Activated T-cell treated with anti-CD3 and anti-CD28 coated beads, Interleukin-2, amount 50 U/mL, for 24 hours (primary cell): ENCODE measurements at places on chromosomes 5 and 9.

DNA sequence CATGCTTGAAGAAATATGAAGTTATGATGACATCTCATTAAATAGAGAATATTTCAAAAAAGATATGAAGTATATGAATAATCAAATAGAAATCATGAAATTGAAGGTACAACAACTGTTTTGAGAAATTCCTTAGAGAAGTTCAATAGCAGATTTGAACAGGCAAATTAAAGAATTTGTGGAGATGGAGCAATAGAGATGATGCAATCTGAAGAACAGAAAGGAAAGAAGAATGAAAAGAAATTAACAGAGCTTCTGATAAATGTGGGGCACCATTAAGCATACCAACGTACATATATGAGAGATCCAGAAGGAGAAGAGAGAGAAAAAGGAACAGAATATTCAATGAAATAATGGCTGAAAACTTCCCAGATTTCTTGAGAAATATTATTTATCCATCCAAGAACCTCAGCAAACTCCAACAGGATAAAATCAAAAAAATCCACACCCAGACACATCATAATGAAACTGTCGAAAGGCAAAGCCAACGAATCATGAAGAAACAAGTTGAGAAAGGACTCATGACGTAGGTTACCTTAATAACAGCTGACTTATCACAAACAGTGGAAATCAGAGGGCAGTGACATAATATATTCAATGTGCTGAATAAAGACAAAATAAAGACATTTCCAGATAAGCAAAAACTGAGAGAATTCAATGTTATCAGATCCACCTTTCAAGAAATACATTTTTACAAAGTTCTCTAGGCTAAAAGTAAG lies 297.2 kb upstream of the TARS1 start:
- DNase-seq, result no peak

GRCh38 chr5:124747791-124748686 lies 1.6 kb upstream of the ZNF608 start:
- DNase-seq, result no peak

- DNase-seq, result no peak
These were observed 846 bp downstream of the MGAT1 start for GRCh38 chr5:180801596-180802324.

- no peak for DNase-seq
These were observed 244.3 kb upstream of the ZNF608 start for GRCh38 chr5:124990723-124991122.

- no peak for DNase-seq
These were observed 277.8 kb downstream of the RAB3C start for GRCh38 chr5:58860680-58861079.

- no peak for DNase-seq
These were observed 27.9 kb upstream of the CTNNA1 start for GRCh38 chr5:138725153-138725817.

DNA sequence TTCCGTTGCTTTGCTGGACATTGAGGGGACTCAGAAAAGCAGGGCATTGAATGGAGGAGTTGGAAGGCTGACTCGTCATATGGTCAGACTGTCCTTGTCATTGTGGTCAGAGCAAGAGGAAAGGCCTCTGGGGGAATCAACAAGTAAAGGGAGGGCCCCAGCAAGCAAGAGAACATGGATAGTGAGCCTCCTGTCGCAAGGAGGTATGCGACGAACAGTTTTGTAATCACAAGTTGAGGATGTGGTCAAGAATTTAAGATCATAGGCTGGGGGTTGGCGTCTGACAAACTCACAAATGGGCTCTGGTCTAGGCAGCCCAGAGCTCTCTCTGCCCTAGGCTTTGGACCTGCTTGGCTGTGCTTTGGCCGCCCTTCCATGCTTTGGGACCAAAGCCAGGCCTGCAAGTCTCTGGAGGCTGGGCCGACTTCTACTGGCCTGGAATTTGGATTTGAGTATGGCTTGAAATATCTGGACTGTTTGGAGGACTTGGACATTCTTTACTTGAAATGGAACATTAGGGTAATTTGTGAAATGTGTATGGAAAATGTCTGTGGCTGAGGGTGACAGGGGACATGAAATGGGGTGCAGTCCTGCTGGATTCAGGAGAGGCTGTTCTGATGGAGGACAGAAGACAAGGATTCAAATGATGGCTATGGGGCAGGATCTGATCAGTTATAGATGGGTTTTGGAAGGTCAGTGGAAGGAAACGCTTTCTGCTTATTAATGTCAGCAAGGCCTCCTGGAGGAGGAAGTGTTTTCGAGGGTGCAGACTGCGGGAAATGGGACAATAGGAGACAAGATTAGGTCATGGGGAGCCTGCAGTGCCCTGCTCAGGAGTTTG lies 19.2 kb upstream of the NDST1 start:
- DNase-seq, result no peak

- no peak for DNase-seq
These were observed 729.8 kb downstream of the EFNA5 start for GRCh38 chr5:106940986-106941385.

DNA sequence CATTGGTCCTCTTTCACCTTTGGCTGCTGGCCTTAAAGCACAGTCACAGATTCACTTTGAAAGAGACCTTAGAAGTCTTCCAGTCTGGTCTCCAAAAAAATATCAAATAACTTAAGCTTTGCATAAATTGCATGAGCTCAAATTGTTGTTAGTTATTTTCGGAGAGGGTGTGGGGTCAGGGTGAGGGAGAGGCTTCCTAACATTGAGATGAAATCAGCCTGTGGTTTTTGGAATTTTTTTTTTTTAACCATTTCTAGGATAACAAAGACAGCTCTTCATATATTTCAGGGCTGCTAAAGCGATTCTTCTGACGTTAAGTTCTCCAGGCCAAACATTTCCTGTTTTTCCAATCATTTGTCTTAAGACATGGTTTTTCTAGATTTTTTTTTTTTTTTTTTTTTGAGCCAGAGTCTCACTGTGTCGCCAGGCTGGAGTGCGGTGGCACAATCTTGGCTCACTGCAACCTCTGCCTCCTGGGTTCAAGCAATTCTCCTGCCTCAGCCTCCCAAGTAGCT lies 4.5 kb downstream of the OCLN start:
- DNase-seq, result no peak

DNA sequence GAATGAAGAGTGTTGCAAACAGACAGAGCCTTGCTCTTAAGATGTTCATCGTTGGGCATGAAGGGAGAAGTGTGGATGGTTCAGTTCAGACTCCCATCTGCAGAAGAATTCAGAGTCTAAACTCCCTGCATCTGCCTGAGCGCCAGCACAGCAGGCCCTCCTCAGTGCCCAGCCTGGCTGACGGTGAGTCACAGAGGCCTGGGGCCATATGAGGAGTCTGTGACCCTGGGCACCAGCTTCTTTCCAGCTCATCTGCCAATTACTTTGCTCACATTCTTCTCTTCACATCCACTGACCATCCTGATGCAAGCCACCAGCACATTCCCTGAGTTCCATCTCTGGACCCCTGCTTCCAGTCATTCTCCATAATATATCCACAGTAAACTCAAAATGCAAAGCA lies 401.1 kb upstream of the TRPC7 start:
- DNase-seq, result no peak

DNA sequence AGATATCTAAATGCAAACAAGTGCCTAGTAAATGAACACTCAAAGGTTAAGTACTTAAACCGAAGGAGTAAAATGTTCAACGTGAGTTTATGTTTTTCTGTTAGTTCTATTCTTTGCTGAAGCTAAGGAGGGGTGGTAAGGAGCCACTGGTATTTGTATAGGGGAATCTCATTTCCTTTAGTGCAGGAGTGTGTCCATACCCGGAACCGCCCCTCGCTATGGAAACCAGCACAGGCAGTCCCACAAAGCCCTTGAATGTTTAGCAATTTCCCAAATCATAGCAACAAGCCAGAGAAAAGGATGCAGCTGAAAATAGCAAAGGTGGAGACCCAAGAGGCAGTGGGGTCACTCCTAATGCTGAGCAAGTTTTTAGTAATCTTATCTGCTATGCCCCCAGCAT lies 78.8 kb upstream of the STK32A start:
- DNase-seq, result no peak

DNA sequence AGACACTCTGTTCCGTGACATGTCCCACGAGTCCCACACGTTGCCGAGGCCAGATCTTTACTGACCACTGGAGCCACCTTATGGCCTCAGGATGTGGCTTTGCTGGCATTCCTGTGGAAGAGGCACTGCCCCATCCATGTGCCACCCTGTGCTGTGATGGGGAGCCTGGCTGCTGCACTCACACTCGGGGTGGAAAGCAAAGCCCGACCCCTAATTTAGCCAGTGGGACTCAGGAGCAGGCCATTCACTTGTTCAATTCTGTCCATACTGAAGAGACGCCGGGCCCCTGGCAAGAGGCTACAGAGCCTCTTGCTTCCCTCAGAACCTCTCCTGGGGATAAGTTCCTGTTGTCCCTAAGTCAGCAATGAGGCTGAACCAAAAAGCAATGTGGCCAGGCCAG lies 18.6 kb upstream of the CEP72 start:
- DNase-seq, result peak; percentile 11

DNA sequence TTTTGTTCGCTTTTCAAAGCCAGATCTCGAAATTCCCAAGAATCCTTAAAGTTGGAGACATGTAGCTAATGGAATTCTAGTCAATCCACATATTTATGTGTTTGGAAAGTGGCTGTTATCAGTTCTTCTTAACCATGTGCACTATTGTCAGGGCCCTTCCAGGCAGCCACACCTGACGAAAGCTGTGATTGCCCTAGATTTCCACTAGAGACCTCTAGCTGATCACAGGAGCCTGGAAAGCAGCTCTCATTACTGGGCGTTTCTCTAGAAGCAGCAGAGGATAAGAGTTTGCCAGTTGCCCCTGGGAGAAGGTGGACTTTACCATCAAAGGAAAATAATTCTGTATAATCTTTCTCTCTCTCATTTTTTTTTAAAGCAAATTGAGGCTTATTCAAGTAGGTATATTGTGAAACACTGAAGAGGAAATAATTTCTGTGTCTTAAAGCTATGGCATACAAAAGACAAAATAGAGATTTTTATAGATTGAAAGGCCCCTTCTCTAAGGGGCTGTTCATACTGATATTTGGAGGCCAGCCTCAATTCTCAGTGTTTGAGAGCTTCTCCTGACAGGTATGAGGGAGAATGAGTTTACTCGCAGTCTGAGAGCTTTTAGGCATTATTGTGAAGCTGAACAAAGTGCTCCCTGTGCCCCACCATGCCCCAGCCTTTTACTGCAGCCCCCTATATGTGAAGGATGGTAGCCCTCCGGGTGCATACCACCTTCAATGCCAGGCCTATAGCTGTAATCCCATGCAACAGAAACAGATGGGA lies 405.4 kb upstream of the ACTBL2 start:
- no peak for DNase-seq

- DNase-seq, result no peak
These were observed 30.1 kb upstream of the ZBED3 start for GRCh38 chr5:77117161-77117560.

GRCh38 chr5:14041528-14042192 lies 97.2 kb upstream of the DNAH5 start:
- no peak for DNase-seq

- DNase-seq, result no peak
These were observed 168.1 kb downstream of the KDM4C start for GRCh38 chr9:6925836-6926235.

DNA sequence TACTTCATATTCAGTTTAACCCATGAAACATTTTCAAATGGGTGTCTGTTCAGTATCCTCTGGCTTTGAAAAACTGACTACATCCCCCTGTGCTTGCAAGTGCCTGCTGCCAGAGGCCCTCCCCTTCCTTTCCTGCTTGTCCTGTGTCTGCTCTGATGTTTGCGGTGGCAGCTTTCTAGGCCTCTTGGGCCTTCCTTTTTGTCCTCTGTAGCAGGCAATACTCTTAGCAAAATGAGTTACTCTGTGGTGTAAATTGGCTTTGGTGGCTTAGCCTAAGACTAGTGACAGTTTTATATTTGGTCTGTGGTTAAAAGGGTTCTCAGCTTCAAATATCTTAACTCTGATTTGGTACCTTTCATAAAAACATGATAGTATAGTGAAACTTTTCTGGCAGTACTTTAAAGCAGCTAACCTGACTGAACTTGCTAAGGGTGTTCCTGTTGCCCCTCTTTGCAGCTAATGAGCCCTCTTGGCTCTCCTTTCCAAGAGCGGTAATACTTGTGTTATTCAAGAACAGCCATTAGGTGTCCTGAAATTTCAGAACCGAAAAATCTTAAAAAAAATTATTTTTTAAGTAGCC lies 76.6 kb downstream of the GOLM1 start:
- no peak for DNase-seq

DNA sequence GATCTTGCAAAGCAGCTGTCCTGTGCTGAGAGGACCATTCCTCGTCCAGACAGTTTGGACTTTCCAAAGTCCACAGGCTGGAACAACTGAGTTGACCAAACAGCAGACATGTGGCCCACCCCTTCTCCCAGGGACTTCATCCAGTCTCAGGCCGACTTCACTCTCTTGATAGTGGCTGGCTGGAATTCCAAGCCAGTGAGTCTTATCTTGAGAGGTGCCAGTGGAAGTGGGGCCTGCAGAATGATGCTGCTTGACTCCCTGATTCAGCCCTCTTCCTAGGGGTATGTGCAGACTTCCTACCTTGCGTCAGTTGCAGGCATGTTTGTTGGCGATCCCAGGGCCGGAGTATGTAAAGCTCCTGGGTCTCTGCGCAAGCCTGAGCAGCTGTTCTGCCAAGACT lies 131.4 kb upstream of the TSLP start:
- DNase-seq, result no peak

DNA sequence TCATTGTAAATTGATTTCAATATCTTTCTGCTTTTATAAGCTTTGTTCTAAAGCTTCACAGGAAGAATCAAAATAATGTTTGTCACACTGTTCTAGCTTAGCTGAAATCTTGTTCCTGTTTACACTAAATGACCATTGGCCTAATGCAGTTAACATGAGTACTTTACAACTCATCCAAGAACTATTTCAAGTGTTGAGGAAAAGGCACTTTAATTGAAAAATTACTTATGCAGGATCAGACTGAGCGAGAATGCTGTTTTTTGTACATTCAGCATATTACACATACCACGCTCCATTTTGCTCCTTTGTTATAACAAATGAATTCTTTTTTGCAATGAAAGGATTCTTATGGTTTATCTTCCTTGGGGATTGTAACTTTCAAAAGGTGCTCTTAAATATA lies 22.4 kb upstream of the SMIM15 start:
- no peak for DNase-seq

GRCh38 chr5:2030131-2030530 lies 147.4 kb upstream of the IRX4 start:
- no peak for DNase-seq

GRCh38 chr5:44390351-44390750 lies 1.1 kb upstream of the FGF10 start:
- DNase-seq, result no peak

DNA sequence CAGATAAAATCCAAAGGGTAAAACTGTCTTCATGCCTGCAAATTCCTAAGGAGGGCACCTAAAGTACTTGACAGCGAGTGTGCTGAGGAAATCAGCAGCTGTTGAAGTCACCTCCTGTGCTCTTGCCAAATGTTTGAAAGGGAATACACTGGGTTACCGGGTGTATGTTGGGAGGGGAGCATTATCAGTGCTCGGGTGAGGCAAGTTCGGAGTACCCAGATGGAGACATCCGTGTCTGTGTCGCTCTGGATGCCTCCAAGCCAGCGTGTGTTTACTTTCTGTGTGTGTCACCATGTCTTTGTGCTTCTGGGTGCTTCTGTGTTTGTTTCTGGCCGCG lies 727 bp upstream of the ADRB2 start:
- DNase-seq, result no peak

- no peak for DNase-seq
These were observed 19.5 kb downstream of the CXXC5 start for GRCh38 chr5:139667730-139668063.
